Choroid plexus epithelial cell (primary cell): ENCODE measurements at places on chromosomes 13 and 19.

DNA sequence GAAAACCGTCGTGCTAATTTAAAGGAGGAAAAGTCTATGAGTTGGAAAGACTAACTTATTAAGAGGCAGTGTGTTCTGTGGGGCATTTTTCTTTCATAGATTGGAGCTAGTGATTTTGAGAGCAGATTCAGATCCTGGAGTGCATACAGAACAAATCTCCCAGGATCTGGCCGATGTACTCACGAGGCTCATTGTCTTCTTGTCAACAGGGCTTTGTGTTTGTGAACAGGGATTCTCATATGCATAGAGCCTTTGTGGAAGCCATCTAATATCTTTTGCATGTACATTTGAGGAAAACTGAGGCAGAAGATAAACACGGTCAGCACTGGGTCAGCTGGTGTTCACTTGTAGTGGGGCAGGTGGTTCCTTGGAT is 482.9 kb upstream of the TSHZ3 start:
- DNase-seq, result no peak

GRCh38 chr19:33110137-33110910 is 21.6 kb upstream of the WDR88 start:
- DNase-seq, result peak; percentile 86

DNA sequence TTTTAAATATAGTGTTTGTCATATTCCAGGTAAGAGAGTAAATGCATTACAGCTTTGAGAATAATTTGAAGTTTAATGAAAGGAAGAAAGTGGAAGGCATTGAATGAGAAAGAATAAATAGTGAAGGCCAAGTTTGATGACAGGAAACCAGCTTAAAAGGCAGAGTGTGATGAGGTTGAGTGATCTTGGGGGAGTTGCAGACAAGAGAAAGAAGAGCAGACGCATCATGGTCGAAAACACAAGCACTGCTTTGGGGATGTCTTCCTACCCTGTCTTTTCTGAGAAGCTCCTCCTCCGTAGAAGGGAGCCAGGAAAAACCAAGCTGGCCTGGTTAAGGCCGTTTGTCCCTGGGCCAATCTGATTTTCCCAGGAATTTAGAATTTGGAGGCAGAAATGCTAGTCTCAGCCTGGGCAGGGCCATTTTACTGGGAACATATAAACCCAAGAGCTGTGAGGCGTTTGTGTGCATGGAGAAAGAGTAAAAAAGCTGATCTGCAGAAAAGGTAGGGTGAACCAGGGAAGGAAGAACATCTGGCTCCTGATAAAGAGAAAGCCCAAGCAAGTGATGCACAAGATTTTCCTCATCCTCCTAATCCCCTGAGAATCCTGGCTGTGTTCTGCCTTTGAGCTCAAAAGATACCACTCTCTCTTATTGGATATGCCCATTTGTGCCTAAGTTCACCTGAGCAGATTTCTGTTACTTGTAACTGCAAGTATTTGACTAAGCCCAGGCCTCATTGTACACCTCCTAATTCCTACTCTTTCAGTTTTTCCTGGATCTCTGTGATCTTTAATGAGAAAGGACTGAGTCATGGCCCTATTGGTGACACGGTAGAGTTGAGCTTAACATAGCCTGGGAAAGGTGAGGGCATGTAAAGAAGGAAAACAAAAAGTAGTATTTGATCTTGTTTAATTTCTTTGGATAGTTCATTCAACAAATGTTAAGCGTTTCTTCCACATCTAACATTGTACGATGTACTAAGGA is 80.0 kb downstream of the WDFY2 start:
- no peak for DNase-seq

- DNase-seq, result no peak
Measured at GRCh38 chr19:43681821-43682220, 11.9 kb upstream of the PLAUR start.

DNA sequence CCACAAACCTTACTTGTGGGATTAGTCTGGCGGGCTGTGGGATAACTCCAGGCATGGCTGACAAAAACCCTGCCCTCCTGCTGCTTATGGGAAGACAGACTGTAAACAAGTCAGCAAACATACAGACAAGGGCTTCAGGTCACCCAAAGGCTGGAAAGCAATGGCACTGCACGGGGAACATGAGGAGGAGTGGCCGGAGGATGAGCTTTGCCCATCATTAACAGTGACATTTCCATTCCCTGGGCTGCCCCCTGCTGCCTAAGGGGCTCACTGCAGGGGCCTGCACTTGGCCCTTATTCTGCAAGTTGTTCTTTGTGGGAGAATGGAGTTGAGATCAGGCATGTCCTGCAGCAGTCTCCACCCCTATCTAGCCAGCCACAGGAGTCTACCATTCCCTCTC is 91.3 kb downstream of the UQCRFS1 start:
- DNase-seq, result no peak

GRCh38 chr13:100388923-100389322 is 199.7 kb downstream of the GGACT start:
- DNase-seq, result no peak

DNA sequence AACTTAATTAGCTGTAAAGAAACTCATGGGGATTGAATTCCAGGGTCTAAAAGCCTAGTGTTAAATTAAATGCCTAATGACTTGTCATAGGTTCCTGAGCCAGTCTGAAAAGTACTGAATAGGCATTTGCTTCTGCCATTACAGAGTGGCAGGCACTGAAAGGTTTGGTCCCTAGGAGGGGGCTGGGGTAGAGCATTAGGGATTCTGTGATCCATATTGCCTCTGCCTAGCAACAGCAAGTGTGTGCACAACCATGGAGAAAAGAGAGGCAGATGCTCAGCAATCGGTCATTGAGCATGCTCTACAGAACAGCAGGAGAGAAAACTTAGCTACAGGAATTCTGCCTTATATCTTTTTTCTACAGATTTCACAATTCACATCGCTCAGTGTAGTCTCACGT is 133.5 kb downstream of the TRPC4 start:
- DNase-seq, result peak; percentile 38

- no peak for DNase-seq
Measured at GRCh38 chr13:44158098-44158521, 215.5 kb upstream of the SERP2 start.

DNA sequence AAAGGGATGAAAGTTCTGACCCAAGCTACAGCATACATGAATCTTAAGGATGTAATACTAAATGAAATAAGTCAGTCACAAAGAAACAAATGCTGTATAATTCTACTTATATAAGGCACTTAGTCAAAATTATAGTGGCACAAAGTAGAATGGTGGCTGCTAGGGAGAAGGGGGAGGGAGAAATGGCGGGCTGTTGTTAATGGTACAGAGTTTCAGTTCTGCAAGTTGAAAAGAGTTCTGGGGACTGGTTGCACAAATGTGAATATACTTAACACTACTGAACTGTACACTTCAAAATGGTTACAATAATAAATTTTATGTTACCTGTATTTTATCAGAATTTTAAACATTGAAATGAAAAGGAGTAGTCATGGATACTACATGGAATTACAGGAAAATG is 48.9 kb upstream of the CLDN10 start:
- DNase-seq, result no peak

DNA sequence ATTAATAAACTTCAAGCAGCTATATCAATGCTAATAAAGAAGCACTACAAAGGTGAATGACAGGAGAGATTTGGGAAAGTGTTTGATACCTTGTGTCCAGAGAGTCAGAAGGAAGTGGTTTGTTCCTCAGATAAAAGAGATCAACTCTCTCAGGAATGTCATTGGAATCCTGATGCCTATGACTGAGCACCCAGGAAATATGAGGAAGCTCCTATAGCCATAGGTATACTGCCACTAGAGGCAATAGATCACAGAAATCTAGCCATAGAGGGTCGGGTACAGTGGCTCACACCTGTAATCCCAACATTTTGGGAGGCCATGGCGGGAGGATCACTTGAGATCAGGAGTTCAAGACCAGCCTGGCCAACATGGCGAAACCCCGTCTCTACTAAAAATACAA is 612.6 kb downstream of the DACH1 start:
- DNase-seq, result no peak

DNA sequence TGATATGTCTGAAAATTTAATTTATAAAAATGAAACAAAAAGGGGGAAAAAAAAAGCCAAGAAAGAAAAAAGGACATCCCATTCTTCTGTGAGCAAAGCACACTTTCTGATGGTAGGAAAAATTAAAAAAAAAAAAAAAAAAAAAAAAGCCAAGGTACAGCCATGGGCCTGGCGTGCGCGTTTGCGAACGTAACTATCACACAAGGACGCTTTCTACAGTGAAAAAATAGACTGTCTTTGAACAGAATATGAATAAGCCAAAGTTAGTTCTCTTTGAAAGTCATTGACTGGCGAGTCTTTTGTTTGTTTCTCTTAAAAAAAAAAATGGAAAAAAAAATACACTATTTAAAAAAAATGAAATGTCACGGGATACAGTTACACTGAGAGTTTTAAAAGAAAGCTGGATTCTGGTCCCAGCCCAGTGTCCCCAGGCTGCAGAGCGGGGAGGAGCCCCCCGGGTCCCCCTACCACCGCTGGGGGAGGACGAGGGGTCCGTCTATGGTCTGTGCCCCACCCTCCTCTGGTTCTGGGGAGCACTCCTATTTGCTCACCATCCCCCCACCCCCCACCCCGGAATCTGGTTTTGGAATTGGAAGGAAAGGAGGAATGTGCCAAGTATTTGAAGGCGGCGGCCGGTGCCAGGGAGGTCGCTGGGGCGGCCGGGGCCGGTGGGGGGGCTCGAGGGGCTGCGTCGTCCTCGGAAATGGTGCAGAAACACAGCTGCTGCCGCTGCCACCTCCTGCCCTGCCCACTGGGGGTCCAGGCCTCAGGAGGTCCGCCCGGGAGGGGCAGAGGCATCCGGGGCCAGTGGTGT is 134.5 kb downstream of the PTPRS start:
- no peak for DNase-seq

- DNase-seq, result no peak
Measured at GRCh38 chr19:42095814-42096230, 19.9 kb downstream of the ZNF574 start.

DNA sequence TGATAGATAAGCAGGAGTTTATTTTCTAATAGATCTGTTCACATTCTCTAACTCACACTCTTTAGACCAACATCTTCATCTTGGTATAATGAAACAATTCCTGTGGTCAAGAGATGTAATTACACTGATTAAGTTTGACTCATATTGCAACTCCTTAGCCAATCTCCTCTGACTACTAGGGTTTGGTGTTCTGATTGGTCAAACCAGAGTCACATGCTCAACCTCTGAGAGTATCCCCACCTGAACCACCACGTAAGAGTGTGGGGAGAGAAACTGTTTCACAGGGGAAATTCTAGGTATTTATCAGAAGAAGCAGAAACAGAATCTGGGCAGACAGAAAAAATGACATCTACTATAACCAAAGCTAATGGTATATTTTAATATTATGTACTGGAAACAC is 42.4 kb downstream of the UQCRFS1 start:
- no peak for DNase-seq

DNA sequence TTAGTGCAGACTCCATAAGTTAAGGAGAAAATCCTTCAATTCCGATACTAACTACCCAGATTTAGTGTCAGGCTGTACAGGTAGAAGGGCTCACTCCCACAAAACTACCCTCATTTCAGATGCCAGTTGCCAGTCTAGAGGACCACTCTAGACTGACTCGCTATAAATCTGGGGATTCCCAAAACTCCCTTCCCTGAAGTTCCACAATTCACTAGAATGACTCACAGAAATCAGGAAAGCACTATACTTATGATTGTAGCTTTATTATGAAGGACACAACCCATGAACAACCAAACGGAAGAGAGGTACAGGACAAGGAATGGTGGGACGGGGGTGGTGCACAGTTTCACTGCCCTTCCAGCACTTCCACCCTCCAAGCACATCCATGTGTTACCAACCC is 321.2 kb downstream of the DIAPH3 start:
- DNase-seq, result no peak

DNA sequence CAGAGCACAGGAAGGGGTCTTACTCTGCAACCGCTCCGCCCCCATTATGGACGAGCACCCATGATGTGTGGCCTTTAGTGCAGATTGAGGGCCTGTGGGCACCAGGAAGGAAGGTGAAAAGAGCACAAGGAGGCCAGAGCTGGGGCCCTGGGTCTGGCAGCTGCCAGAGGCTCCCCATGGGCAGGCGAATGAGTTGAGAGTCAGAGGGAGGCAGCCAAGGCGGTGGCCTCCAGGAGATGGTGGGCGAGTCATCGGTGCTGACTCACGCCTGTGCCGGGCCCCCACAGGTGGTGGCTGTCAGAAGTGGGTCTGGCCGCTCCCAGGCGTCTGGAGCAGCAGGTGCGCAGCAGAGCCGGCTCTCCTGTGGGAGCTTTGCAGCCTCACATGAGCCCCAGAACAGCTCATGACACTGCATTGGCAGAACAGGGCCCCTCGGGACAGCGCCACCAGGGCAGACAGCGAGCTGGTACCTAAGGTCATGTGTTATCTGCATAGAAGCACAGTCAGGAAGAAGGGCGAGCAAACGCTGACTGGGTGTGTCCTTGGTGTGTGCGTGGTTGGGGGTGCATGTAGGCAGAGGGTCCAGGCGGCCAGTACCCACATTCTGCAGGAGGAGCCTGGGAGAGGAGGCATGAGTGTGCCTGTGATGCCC is 68.8 kb downstream of the CHST8 start:
- no peak for DNase-seq

- no peak for DNase-seq
Measured at GRCh38 chr19:32971012-32971595, 654 bp downstream of the CEP89 start.

GRCh38 chr19:38233740-38234251 is 9.8 kb upstream of the DPF1 start:
- peak; percentile 74 for DNase-seq

DNA sequence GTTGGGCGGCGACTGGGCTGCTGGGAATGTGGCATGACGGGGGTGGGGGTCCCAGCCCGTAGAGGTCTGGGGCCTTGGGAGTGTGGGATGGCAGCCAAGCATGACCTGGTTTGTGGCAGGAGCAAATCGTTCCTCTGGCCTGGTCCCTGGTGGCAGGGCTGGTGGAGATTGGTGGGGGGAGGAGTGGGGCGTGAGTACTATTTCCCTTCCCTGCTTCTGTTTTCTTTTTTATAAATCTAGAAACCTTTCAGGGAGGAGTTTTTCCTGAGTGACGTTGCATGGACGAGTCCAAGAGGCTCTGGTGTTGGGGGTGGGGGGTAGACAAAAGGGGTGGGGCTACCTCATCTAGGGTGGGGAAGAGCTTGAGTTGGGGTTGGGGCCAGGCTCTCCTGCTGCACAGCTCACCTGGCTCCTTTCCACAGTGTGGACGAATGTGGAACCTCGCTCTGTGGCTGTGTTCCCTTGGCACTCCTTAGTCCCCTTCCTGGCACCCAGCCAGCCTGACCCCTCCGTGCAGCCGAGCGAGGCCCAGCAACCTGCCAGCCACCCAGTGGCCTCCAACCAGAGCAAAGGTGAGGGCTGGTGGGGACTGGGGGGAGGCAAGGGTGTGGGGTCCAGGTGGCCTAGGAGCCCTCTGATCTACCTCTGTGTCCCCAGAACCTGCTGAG is 15.4 kb upstream of the PRR19 start:
- peak; percentile 65 for DNase-seq

DNA sequence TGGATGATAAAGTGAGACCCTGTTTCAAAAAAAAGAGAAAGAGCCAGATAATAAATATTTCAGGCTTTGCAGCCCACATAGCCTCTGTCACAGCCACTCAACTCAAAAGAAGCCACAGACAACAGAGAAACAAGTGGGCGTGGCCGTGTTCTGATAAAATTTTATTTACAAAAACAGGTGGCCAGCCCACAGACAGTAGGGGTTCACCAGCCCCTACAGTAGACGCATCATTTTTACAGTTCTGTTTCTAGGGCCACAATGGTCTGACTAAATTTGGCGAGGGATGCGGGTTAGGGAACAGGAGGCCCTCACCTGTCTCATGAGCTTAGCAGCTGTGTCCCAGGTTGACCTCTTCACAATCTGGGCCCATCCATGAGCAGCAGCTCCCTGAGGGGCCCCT is 59.5 kb downstream of the ARHGEF18 start:
- DNase-seq, result no peak

- DNase-seq, result peak; percentile 77
Measured at GRCh38 chr19:46115396-46116106, 8.9 kb downstream of the IGFL3 start.
